ENCODE measurements at places on chromosomes 2 and 18.

DNA sequence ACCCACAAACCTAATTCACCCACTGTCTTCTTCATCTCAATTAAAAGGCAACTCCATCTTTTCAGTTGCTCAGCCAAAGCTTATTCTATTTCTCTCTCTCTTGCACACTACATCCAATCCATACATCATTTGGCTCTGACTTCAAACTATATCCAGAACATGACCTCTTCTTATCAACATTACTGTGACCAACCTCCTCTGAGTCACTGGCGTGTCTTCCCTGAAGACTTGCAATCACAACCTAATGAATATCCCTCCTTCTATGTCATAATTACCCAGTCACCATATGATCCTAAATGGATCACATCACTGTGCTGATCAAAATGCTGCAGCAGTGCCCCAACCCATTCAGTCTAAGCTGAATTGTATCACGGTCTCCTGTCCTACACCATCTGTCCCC, 22.6 kb upstream of the SULT1C3 start:
- DNase-seq = no peak

DNA sequence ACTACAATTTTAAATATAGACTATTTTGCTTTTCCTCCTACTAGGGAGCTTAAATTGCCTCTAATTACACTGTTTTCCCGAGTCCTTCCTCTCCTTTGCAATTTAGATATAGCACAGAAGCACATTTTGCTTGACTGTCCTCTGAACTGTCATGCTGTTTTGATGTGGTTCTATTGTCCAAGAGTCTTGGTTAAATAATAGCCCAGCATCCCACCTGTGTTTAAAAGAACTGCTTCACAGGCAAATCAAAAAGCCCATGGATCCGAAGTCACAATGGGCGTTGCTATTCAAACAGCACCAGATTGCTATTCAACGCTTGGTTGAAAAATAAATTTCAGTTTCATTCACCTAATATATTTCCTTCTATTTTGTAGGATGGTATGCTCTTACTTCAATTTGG, 22.3 kb upstream of the ACTR3 start:
- DNase-seq = no peak

- no peak for DNase-seq
Observed at GRCh38 chr2:48200620-48201293, 294.5 kb upstream of the FBXO11 start.

DNA sequence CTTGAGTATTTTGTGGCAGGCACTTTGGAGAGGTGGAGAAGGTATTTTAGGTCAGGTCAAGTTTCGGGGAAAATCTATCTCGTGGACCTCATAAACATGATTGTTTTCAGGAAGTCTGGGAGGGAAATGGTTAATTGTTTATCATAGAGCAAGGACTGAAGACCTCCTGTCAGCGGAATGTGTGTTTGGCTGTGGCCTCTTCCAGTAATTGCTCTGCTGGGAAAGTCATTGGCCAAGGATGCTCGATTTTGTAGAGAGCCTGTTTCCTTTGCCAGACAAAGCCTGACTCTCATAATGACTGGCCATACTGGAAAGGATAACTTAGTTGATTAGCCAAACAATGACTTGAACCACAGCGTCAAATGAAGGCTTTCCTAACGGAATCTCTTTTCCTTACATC, 30.0 kb downstream of the IL1R2 start:
- no peak for DNase-seq

DNA sequence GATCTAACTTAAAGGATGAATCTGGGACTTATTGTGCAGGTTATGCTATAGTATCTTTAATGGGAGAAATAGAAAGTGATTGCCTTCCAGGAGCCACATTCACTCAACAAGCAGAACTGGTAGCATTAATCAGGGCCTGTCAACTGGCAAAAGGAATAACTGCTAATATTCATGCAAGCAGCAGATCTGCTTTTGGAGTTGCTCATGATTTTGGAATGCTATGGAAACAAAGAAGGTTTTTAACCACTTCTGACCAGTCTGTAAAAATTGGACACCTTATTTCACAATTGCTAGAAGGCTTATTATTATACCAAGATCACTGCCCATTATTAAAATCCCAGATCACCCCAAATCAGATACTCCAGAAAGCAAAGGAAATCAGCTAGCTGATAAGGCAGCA, 200.4 kb downstream of the MREG start:
- no peak for DNase-seq

DNA sequence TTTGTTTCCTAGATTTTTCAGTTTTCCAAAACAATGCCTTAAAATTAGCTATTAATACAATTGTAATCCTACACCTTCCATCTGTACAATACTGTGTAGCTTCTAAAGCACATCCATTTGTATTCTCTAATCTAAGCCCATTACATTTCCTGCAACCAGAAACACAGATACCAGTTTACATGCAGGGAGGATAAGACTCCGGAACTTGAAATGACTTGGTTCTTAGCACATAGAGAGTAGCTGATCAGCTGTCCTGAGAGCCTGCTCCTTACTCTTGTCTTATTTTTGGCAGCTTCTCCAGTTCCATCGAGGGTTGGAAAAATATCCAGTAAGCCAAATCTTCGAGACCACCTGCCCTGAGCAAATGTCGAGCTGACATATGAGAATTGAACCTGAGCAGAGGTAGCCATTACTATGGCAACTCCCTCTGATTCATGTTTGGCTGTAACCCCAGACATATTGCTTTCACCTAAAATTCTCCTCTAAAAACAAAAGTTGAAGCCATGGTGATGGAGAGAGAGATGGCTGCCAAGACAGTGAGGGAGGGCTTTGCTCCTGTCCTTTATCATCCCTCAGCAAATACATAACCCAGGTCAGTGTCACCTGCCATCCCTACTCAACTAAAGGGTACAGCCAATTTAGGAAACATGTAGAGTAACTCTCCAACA, 542.8 kb downstream of the IRS1 start:
- DNase-seq = no peak

DNA sequence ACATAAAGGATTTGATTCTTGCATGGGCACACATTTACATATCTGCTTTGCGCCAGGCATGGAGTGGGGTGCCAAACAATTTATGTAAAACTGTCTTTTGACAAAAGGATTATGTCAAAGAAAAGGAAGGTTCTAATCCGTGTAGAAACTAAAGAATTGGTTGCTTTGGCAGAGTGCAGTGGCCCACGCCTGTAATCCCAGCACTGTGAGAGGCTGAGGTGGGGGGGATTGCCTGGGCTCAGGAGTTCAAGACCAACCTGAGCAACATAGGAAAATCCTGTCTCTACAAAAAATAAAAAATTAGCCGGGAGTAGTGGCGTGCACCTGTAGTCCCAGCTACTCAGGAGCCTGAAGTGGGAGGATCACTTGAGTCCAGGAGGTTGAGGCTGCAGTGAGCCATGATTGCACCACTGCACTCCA, 1.1 kb upstream of the MTERF4 start:
- DNase-seq = no peak

GRCh38 chr2:109255654-109256053, 126.6 kb downstream of the SH3RF3 start:
- no peak for DNase-seq

- DNase-seq = no peak
Observed at GRCh38 chr2:234863043-234863934, 88.5 kb upstream of the SH3BP4 start.

DNA sequence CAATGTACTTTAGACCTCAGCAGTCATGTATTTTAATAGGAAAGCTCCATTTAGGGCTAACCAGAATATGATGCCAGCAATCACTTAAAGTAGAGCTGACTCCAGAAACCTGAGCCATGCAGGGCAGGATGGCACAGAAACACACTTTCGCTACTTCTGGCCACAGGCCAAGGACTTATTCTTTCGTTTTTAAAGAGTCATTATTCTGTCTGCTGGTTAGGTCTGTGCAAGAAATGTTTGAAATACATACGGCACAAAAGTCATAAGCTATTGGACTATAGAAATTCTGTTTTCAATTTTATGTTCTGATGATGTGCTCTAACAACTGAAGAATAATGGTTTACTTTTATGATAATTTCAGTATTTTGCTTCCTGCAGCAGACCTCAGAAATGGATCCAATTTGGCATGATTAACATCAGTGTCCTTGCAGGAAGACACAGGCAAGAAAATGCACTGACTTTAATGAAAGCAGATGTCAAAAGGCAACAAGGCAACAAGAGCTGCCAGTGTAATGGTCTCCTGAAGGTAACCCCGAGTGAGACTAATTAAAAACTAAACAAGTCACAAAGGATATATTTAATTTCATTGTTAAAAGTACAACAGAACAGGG, 114.4 kb upstream of the CHRNA1 start:
- DNase-seq = no peak

GRCh38 chr2:68302281-68302875, 17.4 kb downstream of the CNRIP1 start:
- no peak for DNase-seq

Data from GM04503 (cell line).